Amniotic stem cell (primary cell): ENCODE measurements at places on chromosomes 6 and 20.

DNA sequence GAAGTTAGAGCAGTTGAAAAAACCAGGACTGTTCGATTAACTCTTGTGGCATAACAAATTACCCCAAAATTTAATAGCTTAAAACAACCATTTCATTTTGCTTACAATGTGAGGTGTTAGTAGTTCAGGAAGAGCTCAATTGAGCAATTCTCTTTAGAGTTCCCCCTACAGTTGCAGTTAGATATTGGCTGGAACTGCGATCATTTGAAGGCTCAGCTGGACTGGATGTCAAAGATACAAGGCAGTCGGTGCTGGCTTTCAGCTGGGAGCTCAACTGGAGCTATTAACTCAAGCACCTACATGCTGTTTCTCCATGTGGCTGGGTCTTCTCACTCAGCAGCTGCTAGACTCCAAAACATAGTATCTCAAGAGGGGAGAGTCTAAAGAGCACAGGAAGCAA is 96.0 kb upstream of the LOC128125822 start:
- no peak for DNase-seq

DNA sequence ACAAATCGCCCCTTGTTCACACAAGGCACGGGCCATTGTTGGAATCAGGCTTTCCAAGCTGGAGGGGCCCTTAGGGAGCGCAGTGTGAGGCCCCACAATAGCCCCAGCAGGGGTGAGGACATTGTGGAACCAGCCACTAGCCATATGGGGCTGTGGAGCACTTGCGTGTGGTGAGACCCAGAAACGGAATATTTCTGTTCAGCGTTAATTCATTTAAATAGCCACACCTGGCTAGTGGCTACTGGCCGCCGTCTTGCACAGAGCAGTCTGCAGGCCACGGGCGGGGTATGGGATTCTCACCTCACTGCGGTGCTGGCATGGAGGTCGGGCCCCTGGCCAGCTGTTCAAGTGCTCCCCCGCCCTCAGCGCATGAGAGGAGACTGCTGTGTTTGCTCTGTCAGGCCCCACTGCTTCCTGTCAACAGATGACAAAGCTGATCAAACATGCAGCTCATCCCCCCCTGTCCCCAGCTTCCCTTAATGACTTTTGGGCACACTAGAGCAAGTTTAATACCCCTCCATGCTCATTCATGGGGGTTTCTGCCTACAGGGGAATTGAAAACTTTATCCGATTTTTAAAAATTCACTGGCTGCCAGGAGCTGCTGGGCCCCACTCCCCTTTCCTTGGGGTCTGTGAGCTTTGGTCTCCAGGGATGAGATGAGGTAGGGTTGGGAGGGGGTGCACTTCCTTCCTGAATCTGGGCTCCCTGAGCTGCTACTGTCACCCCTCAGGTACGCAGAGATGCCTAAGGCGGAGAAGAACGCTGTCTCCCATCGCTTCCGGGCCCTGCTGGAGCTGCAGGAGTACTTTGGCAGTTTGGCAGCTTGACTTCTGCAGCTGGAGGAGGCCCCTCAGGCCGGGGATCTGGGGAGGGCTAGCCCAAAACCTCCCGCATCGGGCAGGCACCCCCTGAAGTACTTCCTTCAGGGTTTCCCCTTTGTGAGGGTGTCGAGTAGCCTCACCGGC is 13.6 kb downstream of the ITPA start:
- DNase-seq = no peak

GRCh38 chr6:4581468-4582385 is 194.5 kb upstream of the CDYL start:
- DNase-seq = peak; percentile 46

GRCh38 chr6:124795643-124796463 is 166.4 kb upstream of the RNF217 start:
- DNase-seq = no peak

DNA sequence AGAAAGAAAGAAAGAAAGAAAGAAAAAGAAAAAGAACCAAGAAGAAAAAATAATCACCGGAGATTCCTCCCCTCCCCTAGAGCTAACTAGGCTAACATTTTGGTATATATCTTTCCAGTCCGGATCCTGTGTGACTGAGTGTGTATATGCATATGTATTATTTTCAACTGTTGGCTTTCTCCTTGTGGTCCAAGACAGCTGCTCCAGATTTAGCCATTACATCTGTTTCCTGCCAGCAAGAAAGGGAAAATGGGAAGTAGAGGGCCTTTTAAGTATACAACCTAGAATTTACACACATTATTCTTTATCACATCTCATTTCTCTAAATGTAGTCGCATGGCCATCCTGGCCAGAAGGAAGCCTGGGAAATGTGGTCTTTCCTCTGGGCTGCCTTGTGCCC is 15.2 kb downstream of the SLC52A3 start:
- no peak for DNase-seq

DNA sequence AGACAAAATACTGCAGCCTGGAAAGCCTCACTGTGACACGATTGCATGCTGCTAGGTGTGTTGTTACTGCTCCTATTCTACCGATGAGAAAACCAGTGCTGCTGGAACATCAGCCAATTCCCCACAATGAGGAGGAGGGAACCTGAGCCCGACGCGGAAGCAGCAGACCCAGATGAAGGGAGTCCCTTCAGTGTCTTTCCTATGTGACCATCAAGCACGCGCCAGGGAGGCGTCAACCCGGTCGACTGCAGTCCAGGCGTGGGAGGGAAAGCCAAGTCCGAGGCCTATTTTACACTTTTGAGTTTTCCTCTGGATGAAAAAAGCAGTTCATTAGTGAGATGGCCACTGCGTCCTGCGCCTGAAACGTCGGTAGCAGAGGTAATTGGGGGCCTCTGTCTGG is 63.3 kb downstream of the STK35 start:
- no peak for DNase-seq
